ENCODE measurements at places on chromosomes 1 and 21.

DNA sequence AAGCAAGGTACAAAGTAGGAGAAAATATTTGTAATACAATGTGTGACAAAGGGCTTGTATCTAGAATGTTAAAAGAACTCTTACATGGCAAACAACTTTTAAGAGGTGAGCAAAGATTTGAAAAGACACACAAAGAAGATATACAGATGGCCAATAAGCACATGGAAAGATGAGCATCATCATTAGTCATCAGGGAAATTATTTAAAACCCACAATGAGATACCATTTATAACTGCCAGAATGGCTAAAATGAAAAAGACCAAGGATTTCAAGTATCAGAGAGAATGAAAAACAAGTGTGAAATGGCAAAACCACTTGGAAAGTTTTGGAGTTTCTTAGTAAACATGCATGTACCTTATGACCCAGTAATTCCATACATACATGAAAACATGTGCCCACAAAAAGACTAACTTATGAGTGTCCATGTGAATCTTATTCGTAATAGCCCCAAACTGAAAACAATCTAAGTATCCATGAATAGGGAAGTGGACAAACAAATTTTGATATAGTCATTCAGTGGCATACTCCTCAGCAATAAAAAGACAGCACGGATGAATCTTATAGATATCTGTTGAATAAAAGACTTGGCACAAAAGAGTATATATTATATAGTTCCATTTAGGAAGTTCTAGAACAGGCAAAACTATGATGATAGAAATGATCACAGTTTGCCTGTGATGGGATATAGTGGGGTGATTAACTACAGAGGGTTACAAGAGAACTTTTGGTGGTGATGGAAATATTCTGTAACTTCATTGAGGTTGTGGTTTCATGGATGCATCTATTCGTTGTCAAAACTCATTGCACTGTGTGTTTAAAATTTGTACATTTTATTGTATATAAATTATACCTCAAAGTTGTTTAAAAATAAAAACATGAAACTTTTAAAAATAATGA lies 82.0 kb downstream of the DISP1 start:
- no peak for DNase-seq

DNA sequence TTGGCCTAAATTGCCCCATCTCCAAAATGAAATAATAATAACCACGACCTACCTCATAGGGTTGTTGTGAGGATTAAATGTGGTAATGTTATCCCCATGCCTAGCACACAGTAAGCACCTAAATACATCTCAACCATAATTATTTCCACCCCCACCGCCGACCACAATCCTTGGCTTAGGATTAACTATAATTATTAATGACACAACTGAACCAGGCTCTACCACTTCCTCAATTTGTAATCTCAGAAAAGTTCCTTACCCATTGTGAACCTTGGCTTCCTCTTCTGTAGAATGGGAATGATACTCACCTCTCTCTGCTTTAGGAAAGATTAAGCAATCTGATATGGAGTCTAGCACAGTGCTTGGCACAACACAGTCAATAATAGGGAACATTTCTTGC lies 44.3 kb upstream of the TACSTD2 start:
- DNase-seq, result no peak

- DNase-seq, result no peak
These were observed 18.3 kb downstream of the KAZN start for GRCh38 chr1:14616632-14617396.

DNA sequence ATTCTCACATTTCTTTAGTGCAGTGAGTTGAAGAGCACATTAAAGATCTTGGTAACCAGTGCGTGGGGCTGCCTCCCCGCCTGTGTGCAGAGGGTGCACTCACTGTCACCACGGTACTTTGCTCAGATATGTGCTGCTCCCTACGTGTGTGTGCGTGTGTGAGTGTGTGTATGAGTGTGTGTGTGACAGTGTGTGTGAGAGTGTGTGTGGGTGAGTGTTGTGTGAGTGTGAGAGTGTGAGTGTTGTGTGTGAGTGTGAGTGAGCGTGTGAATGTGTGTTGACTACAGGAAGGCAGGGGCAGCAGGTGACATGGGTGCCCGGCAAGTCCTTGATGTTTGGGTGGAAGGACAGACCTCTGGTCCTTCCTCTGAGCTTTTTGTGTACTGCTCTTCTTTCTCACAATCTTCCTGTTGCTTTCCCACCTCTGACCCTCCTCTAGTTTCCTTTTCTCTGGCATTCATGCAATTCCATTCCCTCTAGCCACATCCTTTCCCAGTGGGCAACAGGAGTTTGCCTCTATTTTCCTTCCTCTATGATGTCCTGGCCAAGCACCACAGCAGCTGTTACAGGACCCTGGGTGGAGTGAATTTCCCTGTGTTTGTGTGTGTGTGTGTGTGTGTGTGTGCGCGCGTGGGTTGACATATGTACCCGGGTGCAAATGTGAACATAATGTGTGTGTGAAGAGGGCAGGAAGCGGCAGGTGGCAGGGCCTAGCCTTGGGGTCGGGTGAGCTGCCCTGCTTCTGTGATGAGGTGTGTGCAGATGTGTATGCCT lies 19.8 kb downstream of the LHX4 start:
- no peak for DNase-seq

GRCh38 chr1:28682840-28683239 lies 14.3 kb downstream of the GMEB1 start:
- peak; percentile 7 for DNase-seq

Data from activated CD4-positive, alpha-beta T cell treated with anti-CD3 and anti-CD28 coated beads, Interleukin-2, Interleukin-6, amounts not matched to agents 100 ng/mL and 50 ng/mL, durations not matched to agents 16 hours and 8 hours (primary cell).